ENCODE measurements at places on chromosomes 7 and 10.

- DNase-seq, result no peak
These were observed 34.8 kb downstream of the CUBN start for GRCh38 chr10:17094844-17095243.

DNA sequence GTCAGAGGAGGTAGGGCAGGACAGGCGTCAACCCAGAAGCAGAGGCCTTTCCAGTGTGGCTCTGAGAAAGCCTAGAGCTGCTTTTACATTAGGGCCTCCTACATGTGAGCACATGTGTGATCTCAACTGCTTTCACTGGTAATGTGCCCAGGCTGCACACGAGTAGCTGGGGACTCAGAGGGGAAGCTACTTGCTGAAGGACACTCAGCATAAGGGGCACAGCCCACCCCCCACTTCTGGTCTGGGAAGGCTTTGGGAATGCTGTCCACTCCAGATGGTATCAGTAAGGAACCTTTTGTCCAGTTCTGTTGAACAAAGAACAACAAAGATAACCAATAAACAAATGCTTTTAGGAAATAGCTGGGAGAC is 18.9 kb downstream of the PRF1 start:
- no peak for DNase-seq

DNA sequence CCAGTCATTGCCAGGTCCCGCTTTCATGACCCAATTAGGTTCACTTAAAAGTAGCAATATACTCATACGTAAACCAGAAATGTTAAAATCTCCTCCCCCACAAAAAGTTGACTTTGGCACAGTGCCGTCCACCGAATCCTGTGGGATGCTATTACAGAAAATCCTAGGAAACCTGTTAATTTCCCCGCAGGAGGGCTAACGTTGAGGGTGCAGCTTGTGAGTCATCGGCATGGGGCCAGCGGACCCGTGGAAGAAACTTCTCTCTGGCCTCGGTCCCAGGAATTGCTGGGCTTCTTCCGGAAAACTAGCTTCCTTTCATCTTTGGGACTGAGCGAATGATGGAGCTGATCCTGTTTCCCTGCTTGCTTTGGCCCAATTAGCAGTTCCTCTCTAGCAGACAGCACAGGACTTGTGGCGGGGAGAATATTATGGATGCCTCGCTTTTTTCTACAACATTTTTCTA is 13.5 kb downstream of the CRYGN start:
- no peak for DNase-seq

- no peak for DNase-seq
These were observed 43.1 kb downstream of the DENND2A start for GRCh38 chr7:140597428-140597949.

GRCh38 chr7:25929448-25929847 is 222.6 kb upstream of the NFE2L3 start:
- DNase-seq, result no peak

GRCh38 chr10:102819054-102819453 is 18.2 kb downstream of the CYP17A1 start:
- DNase-seq, result no peak

DNA sequence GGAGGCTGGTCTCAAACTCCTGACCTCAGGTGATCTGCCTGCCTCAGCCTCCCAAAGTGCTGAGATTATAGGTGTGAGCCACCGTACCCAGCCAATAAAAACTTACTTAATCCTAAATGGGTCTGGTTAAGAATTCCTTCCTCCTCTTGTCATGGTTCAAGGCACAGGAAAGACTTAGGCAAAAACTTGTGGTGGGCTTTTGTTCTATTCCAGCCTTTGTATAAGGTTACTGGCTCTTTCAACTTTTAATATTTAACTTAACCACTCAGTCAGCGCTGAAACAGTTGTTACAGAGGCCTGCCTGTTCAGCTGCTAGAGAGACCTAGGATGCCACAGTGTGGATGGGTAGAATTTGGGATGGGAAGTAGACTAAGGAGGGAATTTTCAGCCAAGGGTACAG is 28.1 kb upstream of the GARS1 start:
- no peak for DNase-seq

GRCh38 chr10:75408911-75409885 is 7.6 kb upstream of the ZNF503 start:
- peak; percentile 62 for DNase-seq

- no peak for DNase-seq
These were observed 90.8 kb downstream of the KIAA1217 start for GRCh38 chr10:24299578-24300260.

- DNase-seq, result no peak
These were observed 30.5 kb upstream of the VWDE start for GRCh38 chr7:12434012-12434642.

GRCh38 chr10:97564776-97565175 is 7.8 kb upstream of the ANKRD2 start:
- no peak for DNase-seq

GRCh38 chr10:621981-622740 is 67.3 kb downstream of the DIP2C start:
- DNase-seq, result no peak

DNA sequence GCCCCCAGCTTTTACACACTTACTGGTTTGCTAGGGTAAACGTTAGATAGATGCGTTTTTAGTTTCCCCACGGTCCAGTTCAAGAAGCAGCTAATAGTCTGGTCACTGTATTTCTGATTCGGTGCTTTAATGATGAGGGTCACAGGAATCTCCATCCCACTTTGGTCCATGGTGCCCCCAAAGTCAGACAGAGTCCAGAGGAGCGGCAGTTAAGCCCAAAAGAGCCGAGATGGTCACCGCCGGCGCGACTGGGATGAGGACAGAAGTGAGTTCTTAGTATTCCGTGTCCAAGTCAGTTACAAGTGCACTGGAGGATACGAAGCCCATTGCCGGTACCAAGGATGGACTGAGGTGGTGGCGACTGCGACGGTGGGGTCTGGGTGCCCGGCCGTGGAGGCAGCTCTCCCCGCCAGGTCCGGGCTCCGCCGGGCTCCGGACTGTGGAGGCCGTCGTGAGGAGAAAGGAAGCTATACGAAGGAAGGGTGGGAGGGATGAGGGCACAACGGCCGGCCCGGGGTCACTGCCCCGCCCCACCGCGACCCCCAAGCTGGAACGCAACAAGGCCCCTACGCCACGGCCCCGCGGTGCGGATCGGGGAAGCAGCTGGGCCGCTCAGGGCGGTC is 663 bp downstream of the HERPUD2 start:
- DNase-seq, result peak; percentile 71

DNA sequence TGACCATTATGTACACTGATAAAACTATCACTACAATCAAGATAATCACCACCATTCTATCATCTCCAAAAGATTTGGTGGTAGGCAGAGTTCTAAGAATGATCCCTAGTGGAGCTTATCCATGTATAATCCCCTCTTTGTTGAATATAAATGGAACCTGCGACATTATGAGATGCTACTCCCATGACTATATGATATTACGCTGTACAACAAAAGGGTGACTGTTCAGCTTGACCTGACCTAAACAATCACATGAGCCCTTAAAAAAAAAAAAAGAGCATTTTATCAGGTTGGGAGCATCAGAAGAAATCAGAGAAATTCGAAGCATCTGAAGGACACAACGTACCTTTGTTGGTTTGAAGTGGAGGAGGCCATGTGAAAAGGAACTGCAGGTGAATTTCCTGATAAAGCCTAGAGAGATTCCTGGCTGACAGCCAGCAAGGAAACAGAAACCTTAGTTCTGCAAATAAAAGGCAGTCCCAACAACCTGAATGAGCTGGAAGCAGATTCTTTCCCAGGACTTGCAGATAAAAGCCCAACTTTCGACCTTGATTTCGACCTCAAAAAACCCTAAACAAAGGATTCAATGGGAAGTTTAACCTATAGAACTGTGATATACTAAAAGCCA is 270.7 kb downstream of the ADRA2A start:
- no peak for DNase-seq

- no peak for DNase-seq
These were observed 240.5 kb downstream of the GLI3 start for GRCh38 chr7:41996381-41997035.

DNA sequence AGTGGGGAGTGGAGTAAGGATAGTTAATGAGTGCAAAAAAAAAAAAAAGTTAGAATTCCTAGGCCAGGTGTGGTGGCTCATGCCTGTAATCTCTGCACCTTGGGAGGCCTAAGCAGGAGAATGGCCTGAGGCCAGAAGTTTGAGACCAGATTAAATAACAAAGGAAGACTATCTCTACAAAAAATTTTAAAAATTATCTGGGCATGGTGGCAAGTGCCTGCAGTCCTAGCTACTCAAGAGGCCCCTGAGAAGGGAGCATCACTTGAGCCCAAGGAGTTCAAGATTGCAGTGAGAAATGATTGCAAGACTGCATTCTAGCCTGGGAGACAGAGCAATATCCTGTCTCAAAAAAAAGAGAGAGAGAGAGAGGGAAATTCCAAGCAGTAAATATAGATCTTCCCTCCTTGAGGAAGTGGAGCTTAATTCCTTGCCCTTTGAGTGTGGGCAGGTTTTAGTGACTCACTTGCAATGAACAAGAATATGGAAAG is 19.5 kb upstream of the CSTF2T start:
- DNase-seq, result no peak

GRCh38 chr7:146862415-146862814 is 745.8 kb downstream of the CNTNAP2 start:
- no peak for DNase-seq

DNA sequence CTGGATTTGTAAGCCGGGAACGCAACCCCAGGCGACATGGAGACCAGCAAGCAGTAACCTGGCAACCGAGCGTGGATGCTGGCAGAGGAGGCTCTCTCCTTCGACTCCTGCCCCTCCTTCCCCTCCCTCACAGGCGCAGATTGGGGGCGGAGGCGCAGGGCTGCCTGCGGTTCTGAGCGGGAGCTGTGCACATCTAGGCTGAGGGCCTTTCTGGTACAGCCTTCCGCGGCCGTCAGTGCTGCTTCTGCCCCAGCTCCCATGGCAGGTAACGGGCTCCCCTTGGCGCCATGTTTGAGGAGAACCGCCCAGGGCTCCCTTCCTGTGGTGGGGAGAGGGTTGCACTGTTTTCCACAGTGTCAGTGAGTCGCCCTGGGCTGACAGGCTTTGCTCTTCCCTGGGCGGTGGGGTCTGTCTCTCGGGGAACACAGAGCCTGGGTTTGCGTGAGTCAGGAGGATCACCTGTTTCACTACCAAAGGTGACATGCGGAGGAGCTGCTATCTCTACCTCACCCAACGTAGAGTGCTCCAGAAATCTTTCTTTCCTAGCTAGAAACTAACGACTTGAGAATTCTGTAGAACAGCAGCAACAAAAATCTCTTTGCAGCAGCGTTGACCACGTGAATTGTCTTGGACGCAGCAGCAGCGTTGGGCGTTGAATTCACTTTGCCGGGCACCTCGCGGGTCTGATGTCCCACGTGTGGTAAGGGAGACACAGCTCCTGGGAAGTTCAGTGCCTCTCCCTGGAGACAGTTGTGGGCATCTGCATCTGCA is 154.8 kb upstream of the COBL start:
- DNase-seq, result peak; percentile 48

DNA sequence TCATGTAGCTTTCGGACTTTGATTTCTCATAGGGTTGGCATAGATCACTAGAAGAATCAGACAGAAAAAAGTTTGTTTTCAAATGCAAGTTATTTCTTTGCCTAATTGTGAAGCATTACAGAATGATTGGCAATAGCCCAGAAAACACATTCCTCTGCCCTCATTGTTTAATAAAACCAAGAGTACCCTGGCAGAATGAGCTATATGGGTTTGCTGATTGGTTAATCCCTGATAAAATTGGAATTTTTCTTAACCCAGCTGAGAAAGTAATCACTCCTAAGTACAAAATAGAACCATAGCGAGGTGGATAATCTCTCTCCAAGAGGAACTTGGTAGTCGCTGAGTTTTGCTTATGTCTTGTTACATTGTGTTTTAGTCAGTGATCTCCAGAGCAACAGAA is 30.9 kb upstream of the CREB5 start:
- no peak for DNase-seq

DNA sequence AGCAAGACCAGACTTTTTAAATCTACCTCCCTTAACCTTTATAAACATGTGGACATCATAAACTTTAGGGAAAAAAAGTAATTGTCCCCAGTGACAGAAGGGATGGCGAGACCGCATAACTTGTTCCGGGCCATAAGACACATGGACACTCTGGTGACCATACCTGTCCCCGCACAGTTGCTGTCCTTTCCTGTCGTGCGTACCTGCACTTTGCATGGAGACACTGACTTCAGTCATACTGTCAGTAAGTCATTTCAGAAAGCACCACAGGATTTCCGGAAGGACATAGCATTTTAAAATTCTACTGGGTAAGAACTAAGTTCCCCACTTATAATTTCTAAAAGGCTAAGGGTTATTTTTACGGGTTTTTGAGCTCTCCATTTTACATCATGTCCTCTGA is 120.9 kb downstream of the CREB5 start:
- no peak for DNase-seq
